ENCODE measurements at places on chromosomes 4 and X.

GRCh38 chr4:28278676-28279075, 1418.0 kb downstream of the STIM2 start:
- no peak for DNase-seq

DNA sequence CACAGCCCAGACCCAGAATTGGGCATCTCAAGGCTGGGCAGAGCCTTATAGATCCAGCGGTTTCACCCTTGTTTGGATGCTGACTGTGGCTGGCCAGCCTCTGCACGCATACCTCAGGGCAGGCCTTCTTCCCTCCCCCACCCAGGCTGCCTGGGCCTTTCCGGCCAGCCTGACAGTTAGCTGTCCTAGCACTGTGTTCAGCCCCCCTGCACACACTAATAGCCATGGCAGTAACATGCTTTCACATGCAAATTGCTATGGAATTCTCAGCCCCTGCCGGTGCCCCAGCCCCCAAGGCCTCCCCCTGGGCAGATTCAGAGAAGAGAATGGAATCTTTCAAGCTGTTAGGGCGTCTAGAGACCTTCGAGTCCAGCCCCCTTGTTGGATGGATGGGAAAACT, 17.7 kb downstream of the EFNB1 start:
- no peak for DNase-seq

- DNase-seq: no peak
Observed at GRCh38 chr4:172142281-172142741, 329.1 kb downstream of the GALNTL6 start.

GRCh38 chr4:86720508-86721068, 126.5 kb downstream of the PTPN13 start:
- DNase-seq: no peak

GRCh38 chr4:77007358-77008230, 58.0 kb downstream of the SEPTIN11 start:
- no peak for DNase-seq

DNA sequence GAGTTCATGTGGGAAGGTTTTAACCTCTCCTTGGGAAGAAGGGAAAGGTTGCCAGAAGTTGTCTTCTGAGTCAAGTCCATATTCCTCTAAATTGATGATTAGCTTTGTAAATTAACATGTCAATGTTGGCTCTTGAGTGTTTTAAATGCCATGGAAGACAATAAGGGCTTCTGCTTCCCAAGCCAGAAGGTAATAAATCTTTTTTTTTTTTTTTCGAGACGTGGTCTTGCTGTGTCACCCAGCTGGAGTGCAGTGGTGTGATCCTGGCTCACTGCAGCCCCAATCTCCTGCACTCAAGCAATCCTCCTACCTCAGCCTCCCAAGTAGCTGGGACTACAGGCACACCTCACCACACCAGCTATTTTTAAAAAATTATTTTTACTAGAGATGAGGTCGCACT, 5.0 kb upstream of the REST start:
- no peak for DNase-seq

GRCh38 chr4:148016063-148016637, 284.3 kb downstream of the ARHGAP10 start:
- DNase-seq: no peak

DNA sequence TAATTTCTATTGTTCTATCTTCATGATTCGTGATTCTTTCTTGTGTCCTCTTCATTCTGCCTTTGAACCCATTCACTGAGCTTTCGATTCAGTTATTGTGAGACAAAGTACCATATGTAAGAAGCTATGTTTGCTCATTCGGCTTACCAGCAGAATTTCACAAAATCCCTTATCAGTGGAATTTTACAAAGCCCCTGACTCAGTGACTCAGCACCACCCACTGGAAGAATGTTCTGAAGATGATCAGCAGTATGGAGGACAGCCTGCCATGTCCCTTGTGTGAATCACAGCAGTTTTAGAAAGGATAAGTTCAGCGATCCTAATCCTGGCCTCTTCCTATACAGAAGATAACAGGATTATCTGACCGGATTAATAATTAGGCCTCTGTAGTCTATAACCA, 5.8 kb upstream of the UXT start:
- DNase-seq: no peak

- no peak for DNase-seq
Observed at GRCh38 chr4:6770581-6771228, 11.8 kb upstream of the KIAA0232 start.

- no peak for DNase-seq
Observed at GRCh38 chrX:118216087-118216486, 99.5 kb upstream of the KLHL13 start.

DNA sequence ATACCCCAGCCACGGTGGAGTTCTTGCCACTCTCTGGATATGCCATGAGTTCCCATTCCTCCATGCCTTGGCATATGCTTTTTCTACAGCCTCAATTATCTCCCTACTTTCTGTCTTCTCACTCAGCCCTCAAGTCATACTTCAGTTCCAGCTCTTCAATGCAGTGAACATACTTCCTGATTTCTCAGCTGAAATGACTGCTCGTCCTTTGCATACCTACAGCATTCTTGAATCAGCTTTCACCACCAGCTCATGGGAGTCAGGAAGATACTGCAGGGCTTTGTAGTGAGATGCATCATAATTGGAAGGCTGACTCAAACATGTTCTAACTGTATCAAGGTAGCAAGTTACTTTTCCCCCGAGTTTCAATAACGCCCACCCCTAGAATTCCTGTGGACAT, 118.4 kb downstream of the APBB2 start:
- DNase-seq: no peak

GRCh38 chr4:10078481-10079233, 37.9 kb downstream of the WDR1 start:
- no peak for DNase-seq

DNA sequence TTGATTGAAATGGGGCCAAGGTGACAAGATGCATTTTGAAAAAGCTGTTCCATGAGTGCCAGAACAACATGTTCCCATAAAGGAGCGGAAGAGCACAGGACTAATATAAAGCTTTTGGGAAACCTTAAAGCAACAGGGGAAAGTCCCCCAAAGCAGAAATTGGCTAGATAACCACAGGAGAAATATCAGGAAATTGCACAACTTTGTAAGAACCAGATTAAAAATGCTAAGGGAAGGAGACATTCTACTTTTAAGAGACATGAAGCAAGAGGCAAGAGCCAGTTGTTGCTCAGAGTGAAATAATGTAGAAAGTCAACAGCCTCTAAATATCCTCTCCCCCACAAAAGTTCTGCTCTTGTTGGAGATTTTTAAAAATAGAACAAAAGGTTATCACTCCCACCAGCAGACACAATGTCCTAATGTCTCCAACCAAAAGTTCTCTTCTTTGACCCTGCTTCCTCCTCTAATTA, 85.2 kb upstream of the LNX1 start:
- no peak for DNase-seq

DNA sequence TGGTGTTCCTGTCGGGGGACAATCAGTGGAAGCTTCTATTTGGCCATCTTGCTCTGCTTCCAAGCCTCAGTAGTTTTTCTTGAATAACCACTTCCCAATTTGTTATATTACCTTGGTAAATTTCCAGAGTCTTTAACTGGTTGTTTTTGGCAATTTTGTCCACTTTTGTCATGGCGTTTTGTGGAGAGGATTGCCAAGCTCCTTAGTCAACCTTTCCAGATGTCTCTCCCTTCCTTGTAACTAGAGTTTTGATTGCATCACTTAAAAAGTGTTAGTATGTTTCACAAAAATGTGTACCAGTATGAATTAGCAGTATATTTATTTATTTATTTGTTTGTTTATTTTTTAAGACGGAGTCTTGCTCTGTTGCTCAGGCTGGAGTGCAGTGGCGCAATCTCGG, 15.8 kb upstream of the UXT start:
- no peak for DNase-seq

- DNase-seq: no peak
Observed at GRCh38 chrX:70466968-70467367, 22.3 kb downstream of the DLG3 start.

GRCh38 chrX:152892999-152893891, 4.6 kb upstream of the ZNF185 start:
- DNase-seq: no peak

DNA sequence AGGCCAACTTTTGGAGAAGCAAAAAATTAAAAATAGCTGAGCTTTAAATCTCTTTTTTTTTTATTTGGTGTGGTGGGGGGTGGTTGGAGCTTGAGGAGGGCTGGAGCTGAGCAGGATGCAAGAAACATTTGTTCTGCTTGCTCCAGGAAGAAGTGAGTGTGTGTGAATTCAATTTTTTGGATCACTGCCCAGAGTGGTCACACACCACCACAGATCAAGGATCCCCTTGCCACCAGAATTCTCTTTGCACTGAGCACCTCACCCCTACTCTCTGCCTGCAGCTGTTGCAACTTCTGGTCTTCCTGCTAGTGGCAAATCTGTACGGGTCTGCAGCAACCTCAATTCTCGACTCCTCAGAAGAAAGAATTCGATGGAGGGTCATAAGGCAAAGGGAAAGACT, 19.9 kb upstream of the PLP1 start:
- DNase-seq: no peak

DNA sequence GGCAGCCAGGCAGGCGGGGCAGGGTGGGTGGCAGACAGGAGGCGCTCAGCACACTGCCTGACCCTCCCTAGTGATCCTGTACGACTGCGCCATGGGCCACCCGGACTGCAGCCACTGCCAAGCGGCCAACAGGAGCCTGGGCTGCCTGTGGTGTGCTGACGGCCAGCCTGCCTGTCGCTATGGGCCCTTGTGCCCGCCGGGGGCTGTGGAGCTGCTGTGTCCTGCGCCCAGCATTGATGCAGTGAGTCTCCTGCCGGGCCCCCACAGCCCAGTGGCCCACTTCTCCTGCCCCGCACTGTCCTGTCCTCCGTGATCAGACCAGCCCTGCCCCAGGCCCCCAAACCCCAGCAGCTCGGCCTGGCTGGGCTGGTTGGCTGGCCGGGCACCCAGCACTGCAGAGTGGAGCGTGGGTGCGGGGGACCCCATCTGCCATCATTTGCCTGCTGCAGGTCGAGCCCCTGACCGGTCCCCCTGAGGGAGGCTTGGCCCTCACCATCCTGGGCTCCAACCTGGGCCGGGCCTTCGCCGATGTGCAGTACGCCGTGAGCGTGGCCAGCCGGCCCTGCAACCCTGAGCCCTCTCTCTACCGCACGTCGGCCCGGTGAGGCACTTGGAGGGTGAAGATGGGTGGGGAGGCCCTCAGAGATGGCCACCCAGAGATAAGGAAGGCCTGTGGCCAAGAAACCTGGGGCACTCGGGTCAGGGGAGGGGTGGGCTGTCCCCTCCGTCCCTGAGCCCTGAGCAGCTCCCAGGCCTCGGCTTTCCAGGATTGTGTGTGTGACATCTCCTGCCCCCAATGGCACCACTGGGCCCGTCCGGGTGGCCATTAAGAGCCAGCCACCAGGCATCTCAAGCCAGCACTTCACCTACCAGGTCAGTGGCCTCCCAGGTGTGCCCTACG, 7.6 kb downstream of the PLXNB3 start:
- no peak for DNase-seq

DNA sequence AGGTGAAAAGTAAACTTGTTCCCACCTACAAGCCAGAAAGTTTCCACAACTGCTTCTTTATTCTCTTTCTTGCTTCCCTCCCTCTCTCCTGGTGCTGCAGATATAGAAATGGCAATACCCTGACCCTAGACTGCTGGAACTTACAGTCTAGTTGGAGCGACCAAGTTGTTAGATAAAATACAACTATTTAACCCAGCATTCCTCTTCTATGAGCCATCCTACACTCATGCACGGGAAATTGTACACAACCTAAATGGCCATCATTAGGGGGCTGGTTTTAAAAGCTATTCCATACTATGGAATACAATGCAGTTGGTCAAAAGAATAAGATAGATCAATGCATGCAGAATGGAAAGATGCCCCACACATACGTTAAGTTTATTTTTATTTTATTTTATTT, 41.1 kb downstream of the PJA1 start:
- no peak for DNase-seq

DNA sequence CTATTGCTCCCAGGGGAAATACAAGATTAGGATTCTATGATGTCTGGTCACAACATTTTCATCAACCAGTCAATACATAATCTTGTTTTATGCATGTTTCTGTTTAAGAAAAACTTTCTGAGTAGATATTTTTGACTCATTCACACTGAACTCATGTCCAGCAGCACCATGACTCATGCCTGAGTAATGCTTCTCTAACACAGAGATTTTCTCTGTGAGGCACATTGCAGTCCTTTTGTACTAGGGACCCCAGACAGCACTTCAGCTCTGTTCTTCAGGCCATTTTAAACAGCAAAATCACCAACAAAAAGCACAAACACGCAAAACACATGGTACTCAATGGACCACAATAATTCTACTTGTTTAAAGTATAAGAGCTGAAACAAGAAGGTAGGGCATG, 83.6 kb downstream of the MXRA5 start:
- DNase-seq: no peak

GRCh38 chr4:107734120-107734519, 14.1 kb upstream of the PAPSS1 start:
- no peak for DNase-seq

DNA sequence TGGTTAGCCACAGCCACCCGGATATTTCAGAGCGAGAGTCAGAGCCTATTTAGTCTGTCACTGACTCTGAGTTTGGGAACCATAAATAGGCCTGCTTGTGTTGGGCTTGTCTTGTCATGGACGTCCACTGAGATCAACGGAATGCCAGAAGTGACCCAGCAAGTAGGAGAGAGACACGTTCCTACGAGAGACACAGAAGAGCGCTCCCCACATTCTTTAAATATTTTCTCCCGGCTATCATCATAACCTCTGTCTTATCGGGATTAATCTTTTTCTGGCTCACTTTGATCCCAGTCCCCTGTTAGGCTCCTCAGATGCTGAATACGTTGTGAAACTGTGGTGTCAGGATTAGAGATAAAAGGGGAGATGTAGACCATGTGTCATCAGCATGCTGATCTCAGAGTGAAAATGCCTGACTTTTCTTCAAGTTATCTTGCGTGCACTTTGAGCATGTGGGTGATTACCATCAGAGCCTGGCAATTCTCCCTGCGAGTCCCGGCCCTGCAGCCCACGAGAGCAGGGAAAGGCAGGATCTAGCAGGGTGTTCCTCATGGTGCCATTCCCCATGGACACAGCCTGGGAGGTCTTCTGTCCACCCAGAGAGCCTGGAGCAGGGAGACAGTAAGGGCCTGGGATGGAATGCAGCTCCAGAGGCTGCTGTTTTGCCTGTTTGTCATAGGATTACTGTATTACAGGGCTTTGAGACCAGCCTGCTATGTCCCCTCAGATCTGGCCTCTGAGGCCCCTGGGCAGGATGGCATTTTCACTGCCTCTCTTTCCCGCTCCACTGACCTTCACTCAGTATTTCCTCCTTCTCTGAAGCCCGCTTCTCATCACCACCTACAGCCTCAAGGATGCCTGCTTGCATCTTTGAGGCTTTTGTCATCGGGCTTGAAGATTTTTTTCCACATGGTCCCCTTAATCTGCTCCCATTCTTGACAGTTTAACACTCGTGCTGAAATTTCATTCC, 2.8 kb upstream of the TENM3 start:
- DNase-seq: no peak

DNA sequence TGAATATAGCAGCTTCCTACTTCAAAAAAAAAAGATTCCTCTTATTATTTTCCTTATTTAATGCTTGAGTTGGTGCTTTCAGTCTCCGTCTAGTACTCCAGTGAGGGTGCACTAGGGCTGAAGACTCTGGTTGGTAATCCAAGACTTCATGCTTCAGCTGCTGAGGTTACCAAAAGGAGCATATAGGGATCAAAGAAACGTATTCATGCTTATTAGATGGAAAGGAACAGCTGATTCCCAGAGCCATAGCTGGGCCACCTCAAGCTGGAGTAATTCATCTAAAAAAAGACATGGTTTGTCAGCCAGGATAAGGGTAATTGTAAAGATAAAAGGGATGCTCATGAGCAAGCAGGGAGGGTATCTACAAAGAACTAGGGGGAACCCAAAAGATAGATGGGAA, 131.7 kb upstream of the FAM47B start:
- no peak for DNase-seq

- no peak for DNase-seq
Observed at GRCh38 chrX:22542641-22543040, 269.9 kb downstream of the CBLL2 start.

- no peak for DNase-seq
Observed at GRCh38 chr4:14333616-14334015, 668.7 kb upstream of the CPEB2 start.

Measured in stimulated activated CD4-positive, alpha-beta T cell treated with anti-CD3 and anti-CD28 coated beads, Interleukin-1b, Interleukin-23, amount 100 ng/mL, for 1 hour (primary cell).